Cerebellar nuclear complex (tissue), 1 donor: ENCODE measurements at places on chromosomes 4 and X.

DNA sequence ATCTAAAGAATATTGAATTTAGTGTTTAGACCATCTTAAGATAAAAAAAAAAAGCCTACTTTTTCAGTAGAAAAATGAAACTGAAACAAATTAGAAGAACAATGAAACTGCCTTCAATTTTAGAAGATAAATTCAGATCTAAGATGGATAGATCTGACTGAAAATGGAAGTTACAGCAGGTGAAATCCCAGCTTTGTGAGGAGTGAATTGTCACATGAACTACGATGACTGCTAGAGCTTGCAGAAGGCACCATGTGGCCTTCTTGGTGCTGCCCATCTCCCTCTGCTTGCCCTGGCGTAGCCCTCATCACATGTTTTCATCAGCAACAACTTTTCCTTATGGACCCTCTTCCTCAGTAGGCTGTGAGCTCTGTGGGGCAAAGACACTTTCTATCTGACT is 51.4 kb upstream of the EMCN start:
- DNase-seq, result no peak

GRCh38 chr4:124694306-124694705 is 18.2 kb downstream of the ANKRD50 start:
- no peak for DNase-seq

DNA sequence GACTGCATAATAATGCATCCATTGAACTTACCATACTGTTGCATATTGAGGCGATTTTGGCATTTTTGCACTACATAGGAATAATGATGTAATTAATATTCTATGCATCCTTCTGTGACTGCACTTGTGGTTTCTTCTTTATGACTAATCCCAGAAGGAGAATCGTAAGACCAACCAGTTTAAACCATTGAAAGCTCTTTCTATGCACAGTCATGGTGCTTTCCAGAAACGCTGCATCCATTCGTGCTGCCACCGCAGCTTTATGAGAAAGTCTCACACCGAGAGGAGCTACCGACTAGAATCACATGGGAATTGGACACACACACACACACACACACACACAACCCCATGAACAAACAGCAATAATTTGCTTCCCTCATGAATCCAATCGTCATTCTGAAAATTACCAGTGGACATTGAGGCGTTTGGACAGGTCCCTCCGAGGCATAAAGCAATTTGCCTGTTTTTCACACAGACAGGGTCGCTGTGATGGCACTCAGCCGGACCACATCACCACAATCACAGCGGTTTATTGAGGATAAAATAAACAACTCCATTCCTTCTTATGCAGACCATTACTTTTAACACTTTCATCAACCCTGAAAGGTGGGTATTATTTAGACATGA is 64.2 kb downstream of the PACRGL start:
- no peak for DNase-seq

DNA sequence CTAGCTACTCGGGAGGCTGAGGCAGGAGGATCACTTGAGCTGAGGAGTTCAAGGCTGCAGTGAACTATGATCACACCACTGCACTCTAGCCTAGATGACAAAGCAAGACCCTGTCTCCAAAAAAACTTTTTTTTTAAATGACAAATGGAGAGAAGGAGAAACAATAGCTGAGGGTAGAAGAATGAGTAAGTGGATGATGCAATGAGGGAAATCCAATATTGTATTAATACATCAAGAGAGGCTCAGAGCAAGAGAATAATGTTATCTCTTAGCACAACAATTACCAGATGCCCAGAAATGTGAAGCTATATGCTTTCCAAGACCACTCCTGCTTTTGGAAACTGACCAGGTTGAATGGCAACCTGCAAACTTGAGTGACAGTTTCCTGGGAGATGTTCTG is 19.9 kb upstream of the GPR173 start:
- no peak for DNase-seq

GRCh38 chr4:14138106-14138505 is 510.6 kb upstream of the BOD1L1 start:
- DNase-seq, result no peak

DNA sequence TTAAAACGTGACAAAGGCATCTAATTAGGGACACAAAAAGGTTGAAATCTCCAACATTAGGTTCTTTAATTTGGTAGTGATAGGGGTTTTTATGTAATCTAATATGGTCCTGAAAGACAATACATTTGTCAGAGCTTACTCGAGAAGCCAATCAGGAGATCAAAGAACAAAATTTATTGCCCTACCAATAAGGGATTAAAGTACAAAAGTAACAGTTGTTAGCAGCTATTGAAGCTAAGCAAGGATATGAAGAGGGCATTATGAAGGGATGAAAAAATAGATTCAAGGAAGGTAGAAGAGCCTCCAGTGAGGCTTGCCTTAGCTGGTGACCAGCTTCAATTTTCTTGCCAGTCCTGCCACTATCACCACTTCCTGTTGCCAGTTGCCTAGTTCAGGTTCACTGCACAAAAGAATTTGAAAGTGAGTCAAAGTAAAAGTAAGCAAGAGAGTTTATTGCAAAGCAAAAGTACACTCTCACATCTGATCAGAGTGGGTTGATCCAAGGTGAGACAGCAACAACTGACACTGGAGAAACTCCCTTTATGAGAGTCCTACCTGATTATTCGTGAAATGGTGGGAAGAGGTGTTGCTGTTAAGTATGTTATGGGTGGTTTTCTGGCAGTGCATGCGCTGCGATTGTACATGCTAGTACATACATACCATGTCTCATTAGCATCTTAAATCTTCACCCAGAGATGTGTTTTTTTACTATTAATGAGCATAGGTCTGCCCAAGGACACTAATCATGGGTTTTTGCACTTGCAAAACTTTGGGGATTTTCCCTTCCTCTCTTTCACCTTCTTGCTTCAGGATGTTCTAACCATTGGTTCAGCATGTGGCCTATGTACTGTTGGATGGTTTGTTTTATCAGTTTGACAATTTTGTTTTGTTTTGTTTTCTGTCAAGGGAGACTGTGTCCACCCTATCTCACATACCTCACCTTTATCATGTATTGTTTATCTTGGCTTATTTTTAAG is 263.2 kb upstream of the ITM2A start:
- DNase-seq, result no peak

GRCh38 chrX:128622296-128622695 is 570.1 kb upstream of the ACTRT1 start:
- no peak for DNase-seq

GRCh38 chr4:1381181-1381621 is 25.0 kb downstream of the NKX1-1 start:
- DNase-seq, result no peak

GRCh38 chr4:153247116-153247490 is 42.9 kb downstream of the TRIM2 start:
- no peak for DNase-seq

- no peak for DNase-seq
Measured at GRCh38 chrX:129472116-129472515, 51.2 kb downstream of the SMARCA1 start.

DNA sequence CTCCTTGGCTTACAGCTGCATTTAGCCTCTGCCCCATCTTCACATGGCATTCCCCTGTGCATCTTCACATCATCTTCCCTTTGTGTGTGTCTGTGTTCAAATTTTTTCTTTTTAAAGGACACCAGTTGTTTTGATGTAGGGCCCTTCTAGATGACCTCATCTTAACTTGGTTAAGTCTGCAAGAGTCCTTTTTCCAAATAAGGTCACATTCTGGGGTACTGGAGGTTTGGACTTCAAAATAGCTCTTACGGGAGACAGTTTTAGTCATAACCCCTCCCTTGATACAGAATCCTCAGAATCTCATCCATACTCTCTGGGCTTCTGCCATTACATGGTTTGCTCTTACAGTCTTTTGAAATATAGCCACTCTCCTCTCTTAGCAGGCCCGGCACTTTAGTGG is 231.5 kb upstream of the ATP6AP2 start:
- DNase-seq, result no peak

- DNase-seq, result no peak
Measured at GRCh38 chr4:30839583-30840520, 119.7 kb downstream of the PCDH7 start.

- DNase-seq, result no peak
Measured at GRCh38 chr4:140557831-140558435, 10.8 kb downstream of the UCP1 start.

GRCh38 chrX:32026772-32027171 is 954.9 kb upstream of the FTHL17 start:
- DNase-seq, result no peak

DNA sequence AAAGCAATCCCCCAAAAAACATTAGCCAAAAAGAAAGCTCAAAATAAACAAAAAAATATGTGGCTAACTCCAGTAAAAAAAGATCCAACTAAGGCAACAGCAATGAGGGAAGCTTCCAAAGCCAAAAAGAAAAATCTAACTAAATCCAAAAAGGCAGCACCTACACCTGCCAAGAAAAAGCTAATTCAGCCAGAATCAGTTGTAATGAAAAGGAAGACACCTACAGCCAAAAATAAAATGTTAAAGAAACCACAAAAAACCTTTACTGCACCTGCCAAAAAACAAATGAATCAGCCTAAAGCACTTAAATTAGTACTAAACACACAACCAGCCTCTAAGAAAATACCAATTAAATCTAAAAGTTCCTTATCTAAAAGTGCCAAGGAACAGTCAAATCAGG is 37.2 kb upstream of the CABS1 start:
- DNase-seq, result no peak

DNA sequence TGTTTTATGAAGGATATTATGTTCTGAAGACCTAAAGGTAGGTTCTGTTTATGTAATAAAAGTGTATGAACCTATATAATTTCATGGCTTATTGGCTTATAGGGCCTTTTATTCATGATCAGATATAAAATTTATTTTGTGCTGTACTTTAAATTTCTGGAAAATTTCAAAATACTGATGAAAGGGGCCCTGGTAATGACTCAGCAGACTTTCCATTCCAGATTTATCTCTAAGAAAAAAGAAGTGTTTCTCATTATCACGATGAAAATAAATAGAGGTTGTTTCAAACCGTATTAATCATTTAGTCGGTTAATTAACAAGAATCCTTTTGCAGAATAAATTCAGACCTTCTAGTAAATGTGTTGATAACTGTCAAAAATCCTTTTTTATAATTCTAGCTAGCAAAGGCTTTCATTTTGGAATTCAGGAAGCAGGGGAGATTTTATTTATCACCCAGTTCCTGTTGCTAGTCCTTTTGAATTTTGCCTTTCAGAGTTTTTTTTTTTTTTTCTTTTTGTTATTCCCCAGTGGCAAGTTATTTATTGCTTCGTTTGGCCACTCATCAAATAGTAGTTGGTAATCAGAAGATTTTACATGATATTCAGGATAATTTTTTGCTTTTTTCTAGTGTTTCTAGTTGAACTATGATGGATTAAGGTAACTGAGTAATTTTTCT is 5.4 kb upstream of the TAPT1 start:
- no peak for DNase-seq
